Neural crest cell (in vitro differentiated cells): ENCODE measurements at places on chromosomes 6 and 20. TPM values are rescaled to one million over a fixed set of nuclear protein-coding genes. Genes with fewer than 3 reads are reported as not detected.

Gene HLA-DPB1
- total RNA-seq = 18.7 and 20.4 TPM in 2 replicates

Gene NR2E1
- total RNA-seq = not detected in 2 replicates

Gene HLA-DQB2
- total RNA-seq = not detected in 2 replicates

GRCh38 chr20:24160563-24161281, 172.1 kb upstream of the GGTLC1 start:
- DNase-seq = peak; percentile 54

DNA sequence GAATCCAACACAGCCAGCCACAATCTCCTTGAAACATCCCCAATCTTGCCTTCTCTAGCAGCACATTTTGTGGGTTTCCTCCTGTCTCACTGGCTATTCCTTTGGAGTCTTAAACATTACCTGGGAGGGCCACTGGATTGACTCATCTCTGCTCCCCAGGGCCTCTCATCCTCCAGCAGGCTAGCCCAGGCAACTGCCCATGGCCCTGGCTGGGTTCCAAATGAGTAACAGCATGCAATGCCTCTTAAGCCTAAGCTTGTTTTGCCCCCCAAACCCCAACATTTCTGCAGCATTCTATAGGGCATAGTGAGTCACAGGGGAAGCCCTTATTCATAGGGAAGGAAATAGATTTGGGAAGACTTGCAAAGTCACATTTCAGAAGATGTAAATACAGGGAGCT, 204.9 kb downstream of the FOXA2 start:
- DNase-seq = no peak

DNA sequence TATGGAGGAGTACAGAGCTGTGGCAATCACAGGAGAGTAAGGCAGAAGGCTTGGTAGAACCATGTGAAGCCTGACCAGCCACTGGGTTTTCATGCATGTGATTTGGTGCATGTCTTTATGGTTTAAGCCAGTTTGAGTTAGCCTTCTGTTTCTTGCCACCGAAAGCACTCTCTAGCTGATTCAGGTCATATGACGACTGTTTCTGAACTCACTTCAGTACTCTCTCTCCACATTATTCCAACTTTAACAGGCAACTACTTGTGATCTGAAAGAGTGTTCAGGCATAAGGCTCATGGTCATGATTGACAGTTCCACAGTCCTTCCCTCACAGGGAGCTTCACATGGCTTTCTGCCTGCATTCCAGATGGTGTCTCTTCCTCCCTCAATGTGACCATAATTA, 63.3 kb upstream of the TAB2 start:
- DNase-seq = no peak

GRCh38 chr6:168712993-168713392, 272.0 kb downstream of the SMOC2 start:
- DNase-seq = no peak

- DNase-seq = no peak
These were observed 37.3 kb downstream of the TRAM2 start for GRCh38 chr6:52539607-52540006.
